ENCODE measurements at places on chromosomes 5 and 9. TPM values are rescaled to one million over a fixed set of nuclear protein-coding genes. Genes with fewer than 3 reads are reported as not detected.

GRCh38 chr5:160479220-160479619 lies 57.6 kb downstream of the PTTG1 start:
- no peak for DNase-seq

DNA sequence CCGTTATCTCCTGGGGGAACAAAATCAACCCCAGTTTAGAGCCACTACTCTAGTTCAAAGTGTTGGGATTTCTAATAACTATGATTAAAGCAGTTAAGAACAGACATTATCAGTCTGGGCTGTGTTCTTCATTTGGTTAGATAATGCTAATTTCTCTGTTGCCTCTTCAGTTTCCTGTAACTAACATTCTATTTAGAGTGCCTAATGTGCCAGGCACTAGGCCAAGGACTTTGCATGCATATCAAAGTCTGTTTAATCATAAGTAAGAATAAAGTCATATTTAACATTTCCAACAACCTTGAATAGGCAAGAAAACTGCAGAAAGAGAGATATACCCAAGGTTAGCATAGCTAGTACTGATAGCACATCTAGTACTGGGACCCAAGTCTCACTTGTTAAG lies 68.4 kb downstream of the TNPO1 start:
- no peak for DNase-seq

GRCh38 chr5:133691448-133691847 lies 79.1 kb upstream of the FSTL4 start:
- DNase-seq: no peak

DNA sequence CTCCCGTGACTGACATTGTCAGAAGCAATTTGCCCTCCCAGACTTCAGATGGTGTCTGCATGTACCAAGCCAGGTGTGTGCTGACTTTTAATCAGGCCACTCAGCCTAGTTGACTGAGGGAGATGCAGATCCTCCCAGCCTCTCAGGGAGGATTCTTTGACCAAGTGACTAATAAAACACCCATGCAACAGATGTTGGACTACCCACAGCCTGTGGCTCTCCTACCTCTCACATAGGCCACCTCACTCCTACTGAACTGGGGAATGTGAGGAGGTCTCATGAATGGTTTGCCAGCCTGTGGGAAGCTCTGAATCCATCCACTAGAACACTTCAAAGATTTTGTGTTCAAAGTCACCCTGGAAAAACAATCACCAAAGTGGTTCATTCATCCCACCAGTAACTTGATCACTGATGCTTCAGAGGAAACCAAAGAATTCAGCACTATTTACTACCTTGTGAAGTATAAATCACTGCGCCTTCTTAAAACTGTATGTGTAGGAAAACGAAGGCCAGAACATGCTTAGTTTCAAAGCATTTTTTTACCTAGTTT lies 80.1 kb downstream of the ESM1 start:
- DNase-seq: no peak

DNA sequence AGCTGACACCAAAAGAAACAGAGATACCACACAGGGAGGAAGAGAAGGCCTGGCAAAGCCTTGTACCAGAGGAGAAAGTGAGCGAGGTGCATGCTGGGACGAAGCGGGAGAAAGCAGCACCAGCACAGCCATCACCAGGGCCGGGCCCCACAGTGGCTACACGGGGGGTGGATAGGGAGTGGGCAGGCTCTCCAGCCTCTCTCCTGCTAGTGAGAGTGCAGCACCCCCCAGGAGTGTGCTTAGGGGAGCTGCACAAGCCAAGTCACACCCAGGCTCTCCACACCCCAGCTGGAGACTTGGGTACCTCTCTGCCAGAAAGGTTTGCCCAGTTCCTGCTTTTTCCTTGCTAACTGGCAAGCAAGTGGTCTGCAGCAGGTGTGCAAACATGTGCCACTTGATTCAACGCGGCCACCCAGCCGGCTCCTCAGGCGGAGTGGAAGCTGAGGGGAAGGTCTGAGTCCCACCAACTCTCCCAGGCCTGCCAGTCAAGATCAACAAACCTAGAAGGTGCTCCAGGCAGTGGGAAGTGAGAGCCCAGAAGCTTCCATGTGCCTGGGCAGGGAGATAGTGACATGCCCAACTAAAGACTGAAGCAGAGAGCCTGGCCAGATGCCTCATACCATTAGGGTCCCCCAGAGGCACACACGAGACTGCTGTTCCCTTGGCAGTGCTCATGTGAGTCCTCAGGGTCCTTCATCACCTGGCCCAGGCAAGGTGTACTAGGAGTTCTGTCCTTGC lies 39.9 kb downstream of the BICD2 start:
- no peak for DNase-seq

GRCh38 chr9:89919171-89919681 lies 314.4 kb downstream of the GADD45G start:
- DNase-seq: no peak

GRCh38 chr5:154197801-154198491 lies 7.4 kb downstream of the GALNT10 start:
- no peak for DNase-seq

GRCh38 chr9:110517483-110517882 lies 62.1 kb downstream of the SVEP1 start:
- no peak for DNase-seq

GRCh38 chr9:87603854-87604490 lies 106.3 kb downstream of the DAPK1 start:
- no peak for DNase-seq

GRCh38 chr5:59652449-59652848 lies 241.1 kb downstream of the PDE4D start:
- DNase-seq: no peak

DNA sequence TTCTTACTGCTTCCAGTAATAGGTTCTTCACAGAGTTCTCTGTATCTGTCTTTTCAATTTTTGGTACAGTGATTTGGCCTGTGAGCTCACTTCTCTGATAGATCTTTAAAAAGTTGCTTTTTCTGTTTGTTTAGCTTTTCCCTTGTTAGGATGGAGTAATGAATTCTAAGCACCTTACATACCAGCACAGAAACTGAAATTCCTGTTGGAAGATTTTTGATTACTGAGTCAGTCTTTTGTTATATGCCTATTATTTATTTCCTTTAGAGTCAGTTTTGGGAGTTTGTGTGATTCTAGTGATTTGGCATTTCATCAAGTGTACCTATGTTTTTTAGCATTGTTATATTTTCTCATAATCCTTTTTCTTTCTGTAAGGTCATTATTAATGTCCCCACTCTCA lies 37.6 kb upstream of the IPPK start:
- DNase-seq: no peak

DNA sequence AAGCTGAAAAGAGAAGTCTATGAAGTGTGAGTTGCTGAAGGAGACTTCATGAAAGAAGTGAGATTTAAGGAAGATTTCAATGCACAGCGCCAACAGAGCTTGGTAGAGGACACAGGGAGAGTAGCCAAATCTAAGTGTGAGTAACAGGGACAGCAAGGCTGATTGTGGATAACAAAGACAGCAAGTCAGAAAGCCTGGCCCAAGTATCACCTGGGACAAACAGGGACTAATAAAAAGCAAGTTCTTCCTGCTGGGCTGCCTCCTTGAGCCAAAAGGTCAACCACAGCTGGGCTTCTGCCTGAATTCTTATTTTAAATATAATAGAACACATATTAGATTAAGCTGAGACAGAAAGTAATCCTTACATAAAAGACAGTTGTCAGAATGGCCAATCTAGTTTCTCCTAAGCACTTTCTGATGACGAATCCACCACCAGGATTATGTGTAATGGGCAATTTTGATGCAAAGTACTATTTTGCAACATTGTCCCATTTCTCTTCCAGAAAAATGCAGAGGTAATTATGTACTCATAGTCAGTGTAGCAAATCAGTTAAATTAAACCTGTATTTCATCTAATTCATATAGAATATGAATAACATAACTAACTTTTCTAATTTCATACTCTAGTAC lies 73.8 kb downstream of the MAPKAP1 start:
- DNase-seq: no peak

DNA sequence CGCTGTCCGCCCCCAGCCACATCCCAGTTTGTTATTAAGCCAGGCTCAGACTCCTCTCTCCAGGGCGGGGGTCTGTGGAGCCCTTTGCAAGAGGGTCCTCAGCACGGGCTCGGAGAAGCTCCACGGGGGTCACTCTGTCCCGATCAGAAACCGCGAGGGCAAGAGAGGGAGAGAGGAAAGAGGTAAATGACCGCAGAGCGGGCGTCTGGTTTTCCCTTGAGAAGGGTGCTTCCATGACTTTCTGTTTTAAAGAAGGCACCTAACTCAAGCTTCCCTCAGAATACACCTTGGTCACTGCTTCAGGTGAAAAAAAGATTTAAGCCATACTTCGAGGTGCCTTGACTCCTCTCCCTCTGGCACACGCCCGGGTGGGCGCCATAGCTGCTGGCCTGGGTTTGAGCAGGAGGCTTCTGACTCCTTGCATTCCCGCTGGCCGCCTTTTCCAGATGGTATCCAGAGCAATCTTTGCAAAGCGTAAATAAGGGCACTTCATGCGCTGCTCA lies 5.8 kb upstream of the TERT start:
- no peak for DNase-seq

DNA sequence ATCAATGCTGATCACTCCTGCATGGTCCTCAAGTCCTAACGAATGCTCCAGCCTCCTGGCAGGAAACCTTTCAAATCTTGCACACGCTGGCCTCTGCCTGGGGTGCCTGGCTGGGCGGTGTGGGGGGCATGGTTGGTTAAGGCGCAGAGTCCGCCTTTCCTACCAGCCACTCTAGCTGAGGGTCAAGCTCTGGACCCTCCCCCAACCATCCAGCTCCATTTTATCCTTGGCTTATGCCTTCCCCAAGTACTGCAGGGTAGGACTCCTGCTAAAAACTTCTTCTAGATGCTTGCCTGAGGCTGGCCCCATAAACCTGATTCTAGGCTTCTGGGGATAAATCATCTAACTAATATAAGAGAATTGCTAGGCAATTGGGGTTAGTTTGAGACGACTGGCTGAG lies 808 bp upstream of the MVB12B start:
- no peak for DNase-seq

- no peak for DNase-seq
Measured at GRCh38 chr9:26066237-26066636, 388.0 kb upstream of the TUSC1 start.

- peak; percentile 96 for DNase-seq
Measured at GRCh38 chr5:76805821-76806505, 12.9 kb upstream of the F2RL1 start.

- DNase-seq: no peak
Measured at GRCh38 chr5:143200781-143201398, 202.6 kb downstream of the NR3C1 start.

DNA sequence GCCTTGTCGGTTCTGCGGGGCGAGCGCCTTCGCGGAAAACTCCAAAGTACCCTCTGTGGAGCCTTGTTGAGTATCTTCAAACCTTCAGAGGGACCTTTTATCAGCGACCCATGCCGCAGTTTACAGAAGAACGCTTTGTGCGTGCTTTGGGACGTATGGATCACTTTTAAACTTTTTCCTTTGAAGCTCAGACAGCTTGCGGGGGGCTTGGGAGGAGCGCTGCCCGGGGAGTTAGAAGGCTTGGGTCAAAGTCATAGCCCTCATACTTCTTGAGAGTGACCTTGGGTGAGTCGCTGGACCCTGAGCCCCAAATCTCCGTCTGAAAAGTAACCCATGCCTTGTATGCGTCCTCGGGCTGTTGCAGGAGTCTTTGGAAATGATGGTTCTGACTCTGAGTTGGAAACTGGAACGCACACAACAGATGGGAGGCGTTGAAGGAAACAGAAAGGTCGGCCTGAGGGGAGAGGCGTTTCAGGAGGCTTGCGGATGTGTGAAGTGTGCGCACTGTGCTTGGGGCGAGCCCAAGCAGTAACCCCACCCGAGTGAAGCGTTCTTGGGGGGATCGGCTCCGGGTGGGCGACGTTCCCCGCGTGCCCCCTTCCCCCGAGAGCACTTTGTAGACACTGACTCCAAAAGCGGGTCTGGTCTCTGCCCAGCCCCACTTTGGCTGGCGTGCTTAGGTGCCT lies 661 bp upstream of the SLC25A51 start:
- no peak for DNase-seq

DNA sequence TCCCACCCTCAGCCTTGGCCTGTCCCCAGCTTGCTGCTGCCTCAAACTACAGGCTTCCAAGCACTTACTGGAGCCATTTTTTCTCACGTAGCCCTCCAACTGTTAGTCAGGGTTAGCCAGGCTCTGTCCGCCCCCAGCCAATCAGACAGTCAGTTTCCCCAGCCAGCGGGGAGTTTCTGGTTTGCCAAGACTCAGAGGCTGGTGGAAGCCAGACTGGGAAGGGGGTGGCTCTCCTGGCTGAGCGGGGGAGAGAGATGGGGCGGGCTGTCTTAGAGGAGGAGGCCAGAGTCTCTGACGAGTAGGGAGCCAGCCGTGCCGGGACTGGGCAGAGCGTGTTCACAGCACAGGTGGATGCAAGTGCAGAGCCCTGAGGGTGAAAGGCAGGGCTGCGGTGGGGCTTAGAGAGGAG lies 15.3 kb downstream of the PROP1 start:
- DNase-seq: no peak

GRCh38 chr9:134046894-134047681 lies 20.7 kb downstream of the BRD3 start:
- DNase-seq: no peak

- no peak for DNase-seq
Measured at GRCh38 chr9:120926397-120926928, at the start of gene TRAF1. TSS of gene TRAF1 (minus strand) at chr9:120926796. CDS start at chr9:120926075, 721 bp downstream.

GRCh38 chr9:79255651-79256260 lies 316.0 kb upstream of the TLE4 start:
- DNase-seq: no peak

- peak; percentile 91 for DNase-seq
Measured at GRCh38 chr9:95793924-95794828, 81.3 kb upstream of the ERCC6L2 start.

GRCh38 chr9:6068983-6069382 lies 53.6 kb upstream of the RANBP6 start:
- DNase-seq: no peak

GRCh38 chr5:90263102-90263820 lies 146.3 kb downstream of the CETN3 start:
- no peak for DNase-seq

- DNase-seq: no peak
Measured at GRCh38 chr9:133261103-133261752, 13.8 kb downstream of the ABO start.

DNA sequence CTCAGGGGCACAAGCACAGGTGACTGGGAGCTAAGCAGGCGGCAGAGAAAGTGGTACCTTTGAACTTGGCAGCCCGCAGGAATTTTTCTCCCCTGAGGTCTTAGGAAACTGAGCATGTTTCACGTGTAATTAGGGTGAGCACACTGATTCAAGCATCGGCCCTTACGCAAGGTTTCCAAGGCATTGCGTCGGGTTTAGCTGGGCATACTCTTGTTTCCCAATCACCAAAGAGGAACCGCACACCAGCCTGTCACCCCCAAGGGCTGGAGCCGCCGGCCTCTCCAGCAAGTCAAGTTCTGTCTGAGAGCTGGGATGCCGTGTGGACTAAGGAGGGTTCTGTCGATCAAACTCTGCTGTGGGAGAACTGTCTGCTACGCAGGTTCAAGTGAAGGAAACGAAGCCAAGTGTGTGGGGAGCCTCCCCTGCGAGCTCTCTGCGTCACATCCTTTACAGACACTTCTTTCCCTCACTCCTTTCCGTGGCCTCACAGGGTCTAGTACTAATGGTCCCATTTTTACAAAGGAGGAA lies 53.0 kb downstream of the ERGIC1 start:
- DNase-seq: peak; percentile 56

The SLC45A2 gene
- polyA plus RNA-seq: not detected

The PTGES2 gene
- 75.2 TPM for polyA plus RNA-seq

The ECM2 gene
- 1.6 TPM for polyA plus RNA-seq

The SPINK13 gene
- not detected for polyA plus RNA-seq

The ANKRD20A1 gene
- not detected for polyA plus RNA-seq

The PCDHGB3 gene
- 4.3 TPM for polyA plus RNA-seq

The SPOCK1 gene
- polyA plus RNA-seq: 74.6 TPM

The QRFP gene
- polyA plus RNA-seq: not detected

The FGF1 gene
- 6.3 TPM for polyA plus RNA-seq

The FOXD4L5 gene
- polyA plus RNA-seq: not detected

The MSX2 gene
- 7.2 TPM for polyA plus RNA-seq

The FAM200C gene
- 3.6 TPM for polyA plus RNA-seq

The CNTNAP3 gene
- 1.8 TPM for polyA plus RNA-seq

The SELENOP gene
- 2.0 TPM for polyA plus RNA-seq
